Common myeloid progenitor, CD34-positive (primary cell): ENCODE measurements at places on chromosomes 3 and 15.
A peak's percentile ranks its signal among the peaks of the same experiment; 100 is the strongest.

DNA sequence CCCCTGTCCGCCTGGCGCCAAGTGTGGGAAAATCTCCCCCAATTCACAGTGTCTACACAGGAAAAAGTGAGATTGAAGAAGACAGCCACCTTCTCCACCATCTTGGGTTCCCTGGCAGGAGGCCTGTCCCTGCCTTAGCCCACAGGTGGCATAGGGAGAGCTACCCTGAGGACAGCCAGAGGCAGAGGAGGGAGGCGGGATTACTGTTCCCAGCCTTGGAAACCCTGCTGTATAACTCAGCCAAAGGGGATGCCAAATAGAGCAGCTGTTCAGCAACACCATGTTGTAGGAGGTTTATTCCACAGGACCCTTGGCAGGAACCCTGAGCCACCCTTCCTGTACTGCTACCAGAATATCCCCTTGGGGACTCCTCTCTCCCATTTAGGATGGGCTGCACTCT is 54.8 kb downstream of the PAK2 start:
- DNase-seq = no peak

DNA sequence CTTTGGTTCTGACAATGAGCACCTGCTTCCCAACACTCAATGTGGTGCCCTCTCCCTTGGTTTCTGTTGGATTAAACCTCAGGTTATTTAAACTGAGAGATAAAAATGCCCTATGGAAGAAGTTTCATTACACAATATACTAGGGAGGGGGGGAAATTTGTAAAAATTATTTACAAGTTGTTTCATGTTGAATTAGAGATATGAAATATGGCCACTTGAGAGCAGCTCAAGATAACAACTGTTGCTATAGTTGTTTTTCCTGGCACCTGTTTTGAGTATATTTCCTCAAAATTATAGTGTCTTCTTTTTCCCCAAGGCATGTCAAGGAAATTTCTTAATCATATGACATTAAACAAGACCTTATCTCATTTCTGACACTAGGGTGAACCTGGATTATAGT is 101.7 kb upstream of the COL6A5 start:
- no peak for DNase-seq

DNA sequence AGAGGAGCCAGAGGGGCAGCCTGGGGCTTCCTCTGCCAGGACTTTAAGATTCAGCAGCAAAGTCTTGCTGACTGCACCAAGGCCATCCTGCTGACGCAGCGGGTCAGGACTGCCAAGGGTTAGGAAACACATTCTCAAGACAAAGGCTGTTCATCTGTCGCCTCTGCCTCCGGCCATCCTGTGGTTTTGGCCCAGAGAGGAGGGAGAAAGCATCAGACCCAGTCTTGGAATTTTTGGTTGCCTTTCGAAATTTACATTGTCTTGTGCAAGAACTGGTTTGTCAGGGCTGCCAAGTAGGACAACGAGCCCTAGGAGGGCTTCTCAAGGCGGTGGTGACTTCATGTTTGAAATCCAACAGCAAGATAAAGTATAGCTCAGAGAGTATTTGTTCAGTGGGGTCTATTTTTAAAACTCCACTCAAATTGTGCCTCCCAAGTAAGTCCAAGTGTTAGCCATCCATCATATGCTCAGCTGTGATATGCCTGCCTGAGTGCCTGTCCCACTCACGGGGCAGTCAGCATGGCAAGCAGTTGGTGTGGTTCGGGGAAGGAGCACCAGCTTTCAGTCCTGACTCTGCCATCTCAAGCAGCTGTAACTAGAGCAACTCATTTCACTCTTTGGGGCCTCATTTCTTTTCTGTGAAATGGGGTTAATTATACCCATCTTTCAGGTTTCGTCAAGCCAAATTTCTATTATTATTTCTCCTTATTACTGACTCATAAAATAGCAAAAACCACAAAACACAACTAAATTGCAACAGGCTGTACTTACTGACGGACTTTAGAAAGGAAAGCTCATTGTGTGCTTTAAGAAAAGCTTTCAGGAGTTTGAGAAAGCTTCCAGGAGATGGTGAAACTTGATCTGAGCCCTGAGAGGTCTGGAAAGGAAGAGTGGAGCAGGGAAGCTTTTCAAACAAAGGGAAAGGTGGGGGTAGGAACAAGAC is 42.4 kb upstream of the RHO start:
- no peak for DNase-seq

DNA sequence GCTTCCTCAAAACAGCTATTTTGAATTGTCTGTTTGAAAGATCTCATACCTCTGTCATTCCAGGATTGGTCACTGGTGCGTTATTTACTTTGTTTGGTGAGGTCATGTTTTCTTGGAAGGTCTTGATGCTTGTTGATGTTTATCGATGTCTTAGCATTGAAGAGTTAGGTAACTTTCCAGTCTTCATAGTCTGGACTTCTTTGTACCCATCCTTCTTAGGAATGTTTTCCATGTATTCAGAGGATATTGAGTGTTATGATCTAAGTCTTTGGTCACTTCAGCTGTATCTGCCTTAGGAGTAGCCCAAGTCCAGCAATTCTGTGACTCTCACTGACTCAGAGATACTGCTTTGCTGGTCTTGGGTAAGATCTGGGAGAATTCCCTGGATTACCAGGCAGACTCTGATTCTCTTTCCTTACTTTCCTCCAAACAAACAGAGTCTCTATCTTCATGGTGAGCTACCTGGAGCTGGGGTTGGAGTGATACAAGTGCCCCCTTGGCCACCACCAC is 398.6 kb downstream of the ZIC4 start:
- DNase-seq = no peak

DNA sequence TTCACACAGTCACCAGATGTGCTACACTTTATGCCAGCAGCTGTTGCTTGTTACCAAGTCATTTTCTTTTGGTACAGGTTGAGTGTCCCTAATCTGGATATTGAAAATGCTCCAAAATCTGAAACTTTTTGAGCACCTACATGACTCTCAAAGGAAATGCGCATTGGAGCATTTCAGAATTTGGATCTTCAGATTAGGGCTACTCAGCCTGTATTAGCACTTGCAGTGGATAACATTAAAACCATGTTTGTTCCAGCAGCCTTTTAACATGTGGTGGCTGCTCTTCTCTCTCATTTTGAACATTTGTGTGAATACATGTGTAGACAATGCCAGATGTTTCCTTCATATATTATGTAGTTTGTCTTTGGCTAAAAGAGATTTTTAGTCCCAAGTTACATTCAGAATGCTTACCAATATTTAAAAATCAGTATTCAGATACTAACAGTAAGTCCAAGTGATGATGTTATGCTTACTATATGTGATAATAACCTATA is 230.9 kb upstream of the UBE2E1 start:
- no peak for DNase-seq

- DNase-seq = peak; percentile 72
These were observed 1.9 kb downstream of the CHST2 start for GRCh38 chr3:143121241-143122088.

DNA sequence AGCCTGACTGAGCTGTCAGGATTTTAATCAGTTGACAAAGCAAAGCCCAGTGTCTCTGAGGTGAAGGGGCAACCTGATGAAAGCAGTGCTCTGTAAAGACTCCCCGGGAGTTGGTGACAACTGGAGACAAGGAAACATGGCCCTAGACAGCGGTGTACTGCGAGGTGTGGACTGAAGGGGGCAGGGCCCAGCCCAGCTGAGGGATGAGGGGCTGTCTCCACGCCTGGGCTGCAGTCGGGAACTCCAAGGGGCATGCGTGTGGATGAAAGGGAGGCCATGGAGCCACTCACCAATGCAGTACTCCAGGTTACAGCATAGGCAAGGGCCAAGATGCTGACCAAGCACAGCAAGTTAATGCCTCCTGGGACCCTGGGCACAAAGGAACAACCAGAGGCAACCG is 45.1 kb downstream of the SCAP start:
- DNase-seq = no peak

DNA sequence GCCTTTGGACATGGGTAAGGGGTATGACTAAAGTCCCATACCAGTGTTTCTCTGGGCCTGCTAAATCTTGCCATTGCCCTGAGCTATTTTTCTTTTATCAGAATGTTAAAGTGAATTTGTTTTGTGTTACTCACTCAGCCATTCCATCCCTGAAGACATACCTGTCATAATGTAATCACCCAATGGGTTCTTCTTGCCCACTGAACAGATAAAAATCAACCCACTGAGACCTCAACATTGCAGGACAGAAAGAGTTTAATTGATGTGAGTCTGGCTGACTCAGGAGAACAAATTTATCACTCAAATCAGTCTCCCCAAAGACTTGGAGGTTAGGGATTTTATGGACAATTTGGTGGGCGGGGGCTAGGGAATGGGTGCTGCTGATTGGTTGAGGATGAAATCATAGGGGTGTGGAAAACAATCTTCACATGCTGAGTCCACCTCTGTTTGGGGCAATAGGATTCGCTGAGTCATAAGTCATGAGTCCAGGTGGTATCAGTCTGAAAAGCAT is 47.4 kb downstream of the ILDR1 start:
- DNase-seq = no peak
